NCI-H526 treated with DMSO at 0.1 percent for 48 hours (cell line): ENCODE measurements at places on chromosomes 6 and 20.

GRCh38 chr20:38790200-38791053 lies 15.1 kb upstream of the PPP1R16B start:
- peak; percentile 39 for DNase-seq

DNA sequence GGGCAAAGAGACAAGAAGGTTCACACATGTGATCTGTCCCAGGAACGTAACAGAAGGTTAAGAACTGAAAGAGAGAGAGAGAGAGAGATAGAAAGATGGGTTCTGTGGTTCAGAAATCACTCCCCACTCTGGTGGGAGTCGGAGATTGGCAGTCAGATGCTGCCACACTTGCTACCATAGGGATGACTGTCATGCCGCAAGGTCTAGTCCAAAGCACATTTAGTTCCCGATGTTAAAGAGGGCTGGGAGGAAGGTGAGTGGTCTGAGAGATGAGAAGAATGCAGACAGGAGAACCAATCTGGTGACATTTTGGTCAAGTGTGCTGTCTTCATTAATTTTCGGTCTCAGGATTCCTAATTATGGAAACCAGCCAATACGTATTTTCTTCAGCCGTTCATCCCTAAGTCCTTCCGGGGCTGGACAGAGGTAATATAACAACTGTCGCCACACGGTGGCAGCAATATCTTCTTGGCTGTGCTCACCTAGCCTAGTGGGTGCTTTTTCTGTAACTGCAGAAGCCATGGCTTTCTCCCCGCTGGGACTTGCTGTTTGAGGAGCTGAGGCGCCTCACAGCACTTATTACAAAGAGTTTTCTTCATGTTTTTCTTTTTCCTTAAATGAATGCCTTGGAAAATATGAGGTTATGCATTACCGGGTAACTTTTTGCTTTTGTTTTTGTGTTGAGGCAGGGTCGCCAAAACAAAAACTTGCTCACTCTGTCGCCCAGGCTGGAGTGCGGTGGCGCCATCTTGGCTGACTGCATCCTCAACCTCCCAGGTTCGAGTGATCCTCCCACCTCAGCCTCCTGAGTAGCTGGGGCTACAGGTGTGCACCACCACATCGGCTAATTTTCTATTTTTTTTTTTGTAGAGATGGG lies 46.0 kb downstream of the SLC35D3 start:
- peak; percentile 50 for DNase-seq

GRCh38 chr6:74872754-74873476 lies 332.9 kb downstream of the COL12A1 start:
- no peak for DNase-seq

DNA sequence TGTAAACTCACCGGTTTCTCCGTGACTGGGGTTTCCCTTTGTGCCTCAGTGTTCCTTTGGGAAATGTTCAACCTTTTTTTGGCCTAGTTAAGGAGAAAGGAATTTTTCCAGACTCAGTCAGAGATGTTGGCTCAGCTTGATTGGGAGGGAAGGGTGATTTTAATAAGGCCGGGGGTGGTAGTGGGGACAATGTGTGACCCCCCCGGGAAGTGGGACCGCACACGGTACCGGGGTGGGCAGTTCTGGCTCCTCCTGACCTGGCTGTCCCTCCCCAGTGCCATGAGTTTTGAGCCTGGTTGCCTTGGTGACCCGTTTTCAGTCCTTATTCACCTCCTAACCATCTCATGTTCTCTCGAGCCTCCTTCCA lies 132.7 kb downstream of the SNX5 start:
- DNase-seq, result no peak

DNA sequence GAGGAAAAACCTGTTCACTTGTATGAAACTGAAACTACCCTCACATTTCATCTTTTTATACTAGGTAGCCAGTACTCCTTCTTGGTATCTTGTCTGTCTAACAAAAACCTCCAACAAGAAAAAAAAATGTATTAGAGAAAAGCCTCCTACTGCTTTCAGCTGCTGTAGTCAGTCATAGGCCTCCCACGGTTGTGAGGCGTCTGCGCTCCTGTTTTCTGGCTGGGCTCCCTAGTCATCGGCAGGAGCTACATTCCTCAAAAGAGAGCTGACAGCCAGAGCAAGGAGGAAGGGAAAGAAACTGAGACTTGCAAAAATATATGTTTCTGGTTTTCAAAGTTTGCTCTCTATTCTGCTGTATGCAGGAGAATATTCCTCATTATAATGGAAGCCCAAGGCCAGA lies 517.0 kb downstream of the LMBRD1 start:
- DNase-seq, result no peak

DNA sequence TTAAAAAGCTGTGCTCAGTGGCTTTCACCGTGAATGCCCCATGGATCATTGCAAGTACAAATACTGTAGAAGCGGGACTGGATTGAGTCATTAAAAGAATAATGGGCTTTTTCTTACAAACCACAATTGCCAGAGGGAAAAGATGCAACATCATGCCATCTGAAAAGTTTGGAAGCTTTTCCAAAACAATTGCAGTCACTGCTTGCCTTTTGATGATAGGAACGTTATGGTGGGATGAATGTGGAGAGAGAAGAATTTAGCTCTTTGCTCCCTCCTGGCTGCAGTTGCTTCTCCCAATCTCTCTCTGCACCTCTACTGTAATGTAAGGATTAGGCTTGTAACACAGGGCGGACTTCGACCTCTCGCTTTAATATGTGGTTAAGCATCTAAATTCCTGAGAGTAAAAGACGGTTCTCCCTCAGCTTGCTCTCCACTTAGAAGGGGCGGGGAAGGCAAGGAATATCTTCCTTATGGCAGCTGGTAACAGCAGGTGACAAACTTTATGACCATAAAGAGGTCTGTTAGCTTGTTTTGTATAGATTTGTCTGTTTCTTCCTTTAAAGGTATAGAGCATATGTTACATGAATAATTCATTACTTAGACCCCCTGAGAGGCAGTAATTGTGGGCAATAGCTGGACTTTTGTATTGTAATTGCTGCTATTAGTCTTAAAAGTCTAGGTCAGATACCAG lies 376.1 kb downstream of the UTRN start:
- peak; percentile 45 for DNase-seq

DNA sequence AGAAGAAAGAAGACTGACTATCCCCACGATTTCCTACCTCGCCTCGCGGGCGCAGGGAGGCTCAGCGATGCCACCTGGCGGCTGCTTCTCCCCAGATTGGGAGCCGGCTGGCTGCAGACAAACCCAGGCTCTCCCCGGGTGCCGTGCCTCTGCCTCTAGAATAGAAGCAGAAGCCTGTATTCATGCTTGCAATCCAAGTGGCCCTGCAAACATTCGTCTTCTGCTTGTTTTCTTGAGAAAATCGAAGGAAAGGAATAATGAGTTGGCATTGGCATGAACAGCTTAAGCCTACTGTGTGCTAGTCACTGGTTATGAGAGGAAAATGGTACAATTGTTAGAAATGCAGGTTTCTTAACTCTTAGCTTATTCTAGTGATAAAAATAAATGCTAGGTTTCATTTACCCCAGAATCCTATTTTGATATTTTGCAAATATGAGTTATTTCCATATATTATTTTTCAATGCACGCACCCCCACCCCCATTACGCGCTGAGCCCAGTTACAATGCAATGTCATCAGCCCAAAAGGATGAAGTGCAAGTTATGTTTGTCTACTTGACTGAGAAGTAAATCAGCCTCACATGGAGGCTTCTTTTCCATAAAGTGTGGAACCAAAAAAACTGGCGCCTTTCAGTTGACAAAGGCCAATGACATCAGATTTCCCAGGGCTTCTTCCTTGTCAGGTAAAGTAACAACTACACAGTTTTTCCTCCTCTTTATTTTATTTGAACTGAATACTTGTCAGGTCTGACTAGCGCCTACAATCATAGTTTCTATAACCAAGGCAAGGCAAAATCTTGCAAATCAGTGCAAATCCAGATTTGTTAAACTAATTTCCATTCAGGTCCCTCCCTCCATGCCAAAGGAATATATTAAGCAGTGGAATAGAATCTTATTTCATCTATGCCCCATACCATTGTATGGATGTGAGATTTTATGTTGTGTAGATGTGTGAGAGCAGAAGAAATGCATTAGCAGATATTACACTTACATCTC lies 3.9 kb upstream of the SOX4 start:
- DNase-seq, result peak; percentile 77

GRCh38 chr6:160837146-160837545 lies 135.1 kb downstream of the PLG start:
- DNase-seq, result no peak

GRCh38 chr6:21281366-21281765 lies 312.2 kb upstream of the SOX4 start:
- DNase-seq, result no peak
